AG08396 (cell line): ENCODE measurements at places on chromosomes 6 and 20.

GRCh38 chr6:158926414-158926813 lies 73.6 kb downstream of the RSPH3 start:
- no peak for DNase-seq

DNA sequence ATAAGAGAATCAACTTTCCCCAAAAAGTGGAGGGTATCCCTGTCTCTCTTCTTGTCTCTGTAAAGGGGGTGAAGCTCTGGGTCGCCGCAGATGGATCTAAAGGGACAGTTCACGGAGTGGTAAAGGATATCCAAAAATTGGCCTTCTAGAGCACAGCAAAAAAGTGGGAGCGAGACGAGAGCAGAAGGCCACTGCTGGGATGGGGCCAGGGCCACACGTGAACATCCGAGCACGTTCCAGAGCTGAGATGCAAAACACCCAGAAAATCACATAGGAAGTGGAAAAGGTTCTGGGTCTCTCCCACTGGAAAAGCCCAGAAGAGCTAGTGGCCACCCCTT lies 837 bp downstream of the TRAM2 start:
- no peak for DNase-seq

- no peak for DNase-seq
Observed at GRCh38 chr6:151723152-151723551, 84.3 kb upstream of the ESR1 start.

DNA sequence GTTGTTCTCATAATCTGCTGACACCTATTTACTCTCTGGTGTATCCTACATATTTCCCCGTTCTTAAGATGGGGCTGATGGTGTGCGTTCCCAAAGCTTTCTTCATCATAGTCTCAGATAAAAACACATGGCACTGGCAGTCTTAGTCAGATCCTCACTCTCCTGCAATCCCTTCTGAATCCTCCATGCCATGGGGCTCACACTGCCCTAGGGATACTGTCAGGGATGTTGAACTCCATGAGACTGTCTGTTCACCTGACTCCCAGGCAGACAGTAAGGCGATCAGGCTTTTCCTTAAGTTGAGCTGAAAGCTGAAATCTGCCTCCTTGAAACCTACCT lies 76.0 kb downstream of the SLX4IP start:
- DNase-seq, result no peak

DNA sequence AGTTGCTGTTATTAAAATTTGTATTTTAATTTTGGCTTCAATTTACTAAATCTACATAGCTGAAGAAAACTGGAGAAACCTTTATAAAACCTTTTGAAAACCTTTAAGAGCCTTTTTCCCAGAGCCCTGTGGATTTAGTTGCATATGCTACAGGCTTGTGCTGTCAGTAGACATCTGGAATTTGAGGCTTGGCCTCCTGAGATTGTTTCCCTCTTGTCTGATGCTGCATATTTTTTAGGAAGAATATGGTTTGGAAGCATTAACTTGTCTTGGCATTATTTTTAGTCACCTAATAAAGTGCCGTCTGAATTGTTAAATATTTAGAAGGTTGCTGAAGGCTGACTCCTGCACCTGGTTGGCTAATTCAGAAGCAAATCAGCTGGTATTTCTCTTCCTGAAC lies 369.4 kb downstream of the UTRN start:
- no peak for DNase-seq

GRCh38 chr6:31666337-31666965 lies 571 bp downstream of the CSNK2B start:
- no peak for DNase-seq

- DNase-seq, result no peak
Observed at GRCh38 chr6:131629651-131630050, 1.6 kb upstream of the MED23 start.

DNA sequence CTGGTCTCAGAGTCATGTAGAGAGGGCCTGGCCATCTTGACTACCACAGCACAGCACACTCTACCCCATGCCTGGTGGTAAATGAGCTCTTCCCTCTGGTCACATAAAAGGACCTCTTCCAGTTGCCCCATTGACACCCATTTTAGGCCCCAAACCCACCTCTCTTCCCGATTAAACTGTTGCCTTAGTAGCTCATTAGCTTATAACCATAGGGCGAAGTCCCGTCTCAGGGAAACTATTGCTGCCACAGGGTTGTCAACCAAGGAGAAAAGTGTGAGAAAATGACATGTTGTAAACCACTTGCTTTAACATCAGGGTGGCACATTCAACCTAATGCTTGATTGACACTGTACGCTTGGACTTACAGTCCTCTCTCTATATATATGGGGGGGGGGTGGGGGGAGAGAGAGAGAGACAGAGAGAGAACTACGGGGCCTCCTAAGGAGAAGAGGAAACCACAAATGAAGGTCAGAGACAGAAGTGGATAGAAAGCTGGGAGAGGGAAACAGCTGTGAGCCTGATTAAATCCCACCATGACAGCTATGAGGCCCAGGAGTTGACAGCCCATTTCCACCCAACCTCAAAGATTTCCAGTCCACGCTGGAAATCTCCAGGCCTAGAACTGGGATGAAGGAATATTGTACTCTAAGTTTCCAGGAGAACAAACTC lies 14.9 kb upstream of the BTN1A1 start:
- no peak for DNase-seq

GRCh38 chr6:102474041-102474807 lies 1080.7 kb downstream of the GRIK2 start:
- no peak for DNase-seq

- DNase-seq, result no peak
Observed at GRCh38 chr6:56104591-56104990, 142.8 kb downstream of the COL21A1 start.

DNA sequence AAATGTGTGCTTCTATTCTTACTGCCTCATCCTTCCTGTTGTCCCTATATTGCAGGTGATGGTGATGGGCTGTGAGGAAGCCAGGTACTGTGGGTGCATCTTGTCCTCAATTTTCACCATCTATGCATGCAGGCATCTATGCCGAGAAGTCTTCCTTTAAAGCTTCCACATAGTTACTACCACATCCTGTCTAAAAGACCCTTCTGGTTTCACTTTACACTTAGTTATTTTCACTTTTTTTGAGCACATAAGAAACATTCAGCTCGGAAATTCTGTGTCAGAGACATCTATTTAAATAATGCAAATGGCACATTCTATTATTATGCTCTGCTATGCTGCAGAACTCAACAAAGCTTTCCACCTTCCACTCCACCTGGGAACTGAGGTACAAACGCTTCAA lies 28.2 kb upstream of the FABP7 start:
- no peak for DNase-seq

DNA sequence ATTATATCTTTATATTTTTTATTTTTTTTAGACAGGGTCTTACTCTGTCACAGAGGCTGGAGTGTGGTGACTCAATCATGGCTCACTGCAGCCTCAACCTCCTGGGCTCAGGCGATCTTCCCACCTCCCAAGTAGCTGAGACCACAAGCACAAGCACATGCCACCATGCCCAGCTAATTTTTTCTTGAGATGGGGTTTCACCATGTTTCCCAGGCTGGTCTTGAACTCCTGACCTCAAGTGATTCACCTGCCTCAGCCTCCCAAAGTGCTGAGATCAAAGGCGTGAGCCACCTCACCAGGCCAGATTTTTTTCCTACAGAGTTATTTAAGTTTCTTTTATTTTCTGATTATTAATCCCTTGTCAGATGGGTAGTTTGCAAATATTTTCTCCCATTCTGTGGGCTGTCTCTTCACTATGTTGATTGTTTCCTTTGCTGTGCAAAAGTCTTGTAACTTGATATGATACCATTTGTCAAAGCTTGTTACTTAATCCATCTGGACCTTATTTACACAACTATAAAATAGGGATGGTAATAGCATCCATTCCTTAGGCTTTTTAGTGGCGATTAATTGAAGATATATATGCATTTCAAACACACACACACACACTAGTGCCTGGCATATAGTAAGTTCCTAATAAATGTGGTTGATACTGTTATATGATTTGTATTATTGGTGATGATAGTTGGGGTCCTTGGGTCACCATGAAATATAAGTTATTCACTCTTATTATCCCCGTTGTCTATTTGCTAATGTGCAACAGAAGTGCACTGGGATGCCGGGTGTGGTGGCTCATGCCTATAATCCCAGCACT lies 187.1 kb downstream of the BCAS1 start:
- DNase-seq, result no peak

GRCh38 chr20:16968099-16968498 lies 219.9 kb downstream of the OTOR start:
- no peak for DNase-seq

DNA sequence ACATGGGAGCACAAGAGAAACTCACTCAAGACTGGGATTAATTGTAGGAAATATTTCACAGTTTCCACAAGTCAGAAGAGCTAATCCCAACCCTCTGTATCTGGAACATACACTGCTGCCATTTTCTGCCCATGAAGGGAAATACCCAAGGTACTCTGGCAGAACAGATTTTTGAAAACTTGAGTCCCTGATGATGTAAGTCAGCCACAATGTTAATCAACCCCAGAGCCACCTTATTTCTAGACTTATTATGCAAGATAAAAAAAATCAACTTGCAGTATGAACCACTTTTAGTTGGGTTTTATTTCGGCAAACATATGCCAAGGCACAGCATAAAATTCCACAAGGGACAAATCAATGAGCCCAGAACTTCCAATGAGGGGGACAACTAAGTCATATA lies 141.5 kb downstream of the LY86 start:
- no peak for DNase-seq

DNA sequence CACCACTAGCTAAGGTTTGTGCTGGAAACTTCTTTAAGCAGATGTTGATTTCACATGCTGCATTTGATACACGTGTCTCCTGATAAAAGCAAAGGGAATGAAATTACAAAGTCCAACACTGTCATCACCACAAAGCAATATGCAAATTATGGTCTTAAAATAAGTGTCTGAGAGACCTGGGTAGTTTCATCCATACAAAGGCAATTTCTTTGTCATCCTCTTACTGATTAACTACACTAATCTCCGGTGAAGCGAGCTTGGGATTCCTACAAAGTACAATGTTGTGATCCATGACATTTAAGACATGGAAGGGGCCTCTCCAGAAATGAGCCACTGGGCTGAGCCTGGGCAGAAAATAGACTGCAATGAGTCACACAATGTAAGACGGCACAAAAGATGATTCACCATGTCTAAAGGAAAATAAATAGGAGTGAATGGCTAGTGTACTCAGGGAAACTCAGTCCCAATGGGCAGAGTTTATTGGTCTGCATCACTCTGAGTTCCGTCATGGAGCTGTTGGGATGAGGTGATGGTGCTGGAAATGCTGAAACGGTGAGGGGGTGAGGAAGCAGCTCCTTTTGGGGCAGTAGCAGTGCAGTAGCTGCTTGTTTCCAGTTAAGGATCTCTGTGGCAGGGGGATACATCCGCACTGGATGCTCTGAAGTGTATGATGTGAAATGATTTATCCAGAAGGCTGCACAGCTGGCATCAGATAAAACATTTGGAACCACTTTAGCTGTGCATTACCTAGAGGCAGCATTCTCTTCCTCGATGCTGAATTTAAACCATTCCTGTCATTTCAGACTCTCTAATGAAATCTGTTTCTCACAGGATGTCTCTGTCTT lies 103.3 kb downstream of the IBTK start:
- peak; percentile 77 for DNase-seq

- DNase-seq, result no peak
Observed at GRCh38 chr6:56539527-56540105, 103.1 kb downstream of the DST start.

GRCh38 chr20:61949363-61949713 lies 116.3 kb downstream of the TAF4 start:
- no peak for DNase-seq

GRCh38 chr20:13418263-13419229 lies 197.5 kb downstream of the ISM1 start:
- DNase-seq, result no peak

- no peak for DNase-seq
Observed at GRCh38 chr6:12544821-12545565, 171.6 kb upstream of the PHACTR1 start.

- DNase-seq, result no peak
Observed at GRCh38 chr6:27812078-27812804, 100.0 kb downstream of the OR2B2 start.

DNA sequence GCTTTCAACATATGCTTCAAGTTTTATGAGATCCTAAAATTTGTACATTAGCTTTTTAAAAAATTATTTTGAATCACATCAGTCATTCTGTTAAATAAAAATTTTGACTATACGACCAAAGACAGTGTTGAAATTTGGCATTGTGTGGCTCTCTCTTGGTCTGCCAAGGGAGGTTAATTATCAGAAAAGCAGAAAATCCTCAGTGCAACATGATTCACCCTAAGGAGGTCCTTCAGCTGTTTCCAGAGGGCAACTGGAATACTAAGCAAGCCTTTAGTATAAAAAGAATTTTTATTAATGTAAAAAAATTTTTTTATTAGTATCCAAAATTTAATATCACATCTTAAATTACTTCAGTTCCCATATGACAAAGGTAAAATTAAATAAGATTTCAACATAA lies 23.1 kb upstream of the TMEM244 start:
- DNase-seq, result no peak

DNA sequence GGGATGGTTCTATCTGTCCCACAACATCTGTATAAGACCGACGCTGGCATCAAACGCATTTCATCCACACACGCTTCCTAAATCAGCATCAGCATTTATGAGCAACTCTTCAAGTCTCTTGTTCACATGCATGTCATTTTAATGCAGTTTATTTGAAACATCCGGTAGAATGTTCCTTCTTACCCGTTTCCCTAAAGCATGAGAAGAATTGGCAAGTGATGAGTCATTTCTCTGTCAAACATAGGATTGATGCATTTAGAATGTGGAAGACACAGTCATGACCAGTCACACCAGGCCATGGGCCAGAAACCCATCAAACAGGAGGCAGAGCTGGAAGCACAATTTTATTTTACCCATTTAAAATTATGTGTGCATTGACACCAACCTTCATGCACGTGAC lies 122.8 kb downstream of the UST start:
- DNase-seq, result peak; percentile 85

DNA sequence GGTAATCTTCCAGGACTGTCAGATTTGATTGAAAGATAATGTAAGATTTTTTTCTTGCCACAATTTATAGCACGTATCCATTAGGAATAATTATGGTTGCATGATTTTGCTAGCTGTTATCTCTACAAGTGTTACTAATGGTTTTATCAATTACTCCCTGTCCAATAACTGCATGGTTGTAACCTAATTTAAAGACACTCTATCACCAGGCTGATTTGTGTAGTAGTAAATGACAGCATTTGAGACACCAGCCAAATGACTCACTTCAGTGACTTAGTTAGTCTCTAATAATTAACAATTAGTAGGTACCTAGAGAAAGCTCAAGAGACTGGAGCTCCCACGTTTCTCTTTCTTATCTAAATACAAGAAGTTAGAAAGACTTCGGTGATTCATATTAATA lies 453.8 kb upstream of the POU3F2 start:
- no peak for DNase-seq

- no peak for DNase-seq
Observed at GRCh38 chr6:54404791-54405190, 96.5 kb downstream of the TINAG start.

- DNase-seq, result no peak
Observed at GRCh38 chr6:18485660-18486435, 98.7 kb downstream of the RNF144B start.
